ENCODE measurements at places on chromosomes 3 and 15.

DNA sequence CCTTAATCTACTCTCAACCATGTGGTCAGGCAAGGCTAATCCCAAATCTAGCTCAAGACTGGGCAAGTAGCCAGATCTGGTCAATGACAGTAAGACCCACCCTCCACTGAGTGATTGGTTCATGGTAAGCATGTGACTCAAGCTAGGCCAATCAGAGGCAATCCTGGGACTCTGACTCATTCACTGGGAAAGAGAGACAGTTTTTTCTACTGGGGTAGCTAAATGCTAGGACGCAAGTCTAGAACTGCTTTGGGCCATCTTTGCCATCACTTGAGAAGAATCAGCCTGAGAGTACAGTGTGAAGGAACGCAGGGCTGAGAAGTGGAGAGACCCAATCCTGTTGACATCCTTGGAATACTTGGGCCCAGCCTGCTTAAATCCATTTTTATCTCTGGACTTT, 9.4 kb upstream of the RAD18 start:
- DNase-seq = no peak

- no peak for DNase-seq
Measured at GRCh38 chr3:108388136-108389132, 92.1 kb downstream of the HHLA2 start.

- DNase-seq = no peak
Measured at GRCh38 chr3:58325525-58325992, 7.1 kb upstream of the PXK start.

GRCh38 chr3:119025171-119025795, 9.4 kb downstream of the IGSF11 start:
- no peak for DNase-seq

- DNase-seq = no peak
Measured at GRCh38 chr15:40754574-40754882, 526 bp downstream of the RMDN3 start.

DNA sequence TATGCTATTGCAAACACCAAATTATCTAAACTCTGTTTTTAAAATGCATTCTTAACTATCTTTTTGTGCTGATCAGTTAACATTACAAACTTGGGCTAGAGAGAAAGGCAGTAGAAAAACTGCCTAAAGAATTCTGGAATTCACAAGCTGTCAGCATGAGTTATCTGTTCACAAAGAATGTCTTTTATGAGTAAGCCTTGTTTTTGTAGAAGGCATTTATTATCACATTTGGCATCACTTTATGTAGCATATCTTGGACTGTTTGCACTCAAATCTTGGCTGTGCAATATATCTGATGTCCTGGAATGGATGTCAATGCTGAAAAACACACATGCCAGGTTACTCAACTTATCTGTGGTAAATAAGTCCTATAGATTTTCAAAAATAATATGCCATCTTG, 15.5 kb upstream of the BCHE start:
- no peak for DNase-seq

Measured in amniotic stem cell (primary cell).